Trophoblast cell (in vitro differentiated cells and primary cell): ENCODE measurements at places on chromosomes 12 and 14.

DNA sequence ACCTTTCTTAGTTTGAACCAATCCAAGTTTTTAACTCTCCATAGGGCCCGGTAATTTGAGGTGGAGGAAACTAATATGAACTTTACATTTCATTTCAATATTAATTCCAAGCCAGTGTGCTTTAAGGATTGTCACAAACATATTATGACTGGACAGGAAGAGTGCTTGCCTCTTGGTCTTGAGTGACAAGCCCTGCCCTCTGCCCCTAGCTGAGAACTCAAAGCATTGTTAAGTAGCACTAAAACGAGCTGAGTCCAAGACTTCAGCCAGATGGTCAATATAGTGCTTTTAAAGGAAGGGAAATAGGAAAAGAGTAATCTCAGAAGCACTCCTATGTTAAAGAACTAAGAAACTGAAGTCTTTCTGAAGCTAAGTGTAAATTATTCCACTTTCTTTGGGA is 17.1 kb downstream of the TRMT5 start:
- DNase-seq = no peak

GRCh38 chr12:6469092-6469491 is 1.4 kb downstream of the VAMP1 start:
- DNase-seq = no peak

- no peak for DNase-seq
Measured at GRCh38 chr12:30885321-30885720, 41.2 kb upstream of the TSPAN11 start.

GRCh38 chr14:102279688-102280348 is 25.1 kb downstream of the MOK start:
- DNase-seq = peak; percentile 87

GRCh38 chr12:67446716-67447115 is 177.6 kb downstream of the CAND1 start:
- DNase-seq = no peak

- DNase-seq = no peak
Measured at GRCh38 chr12:19646599-19646998, 207.3 kb downstream of the AEBP2 start.

DNA sequence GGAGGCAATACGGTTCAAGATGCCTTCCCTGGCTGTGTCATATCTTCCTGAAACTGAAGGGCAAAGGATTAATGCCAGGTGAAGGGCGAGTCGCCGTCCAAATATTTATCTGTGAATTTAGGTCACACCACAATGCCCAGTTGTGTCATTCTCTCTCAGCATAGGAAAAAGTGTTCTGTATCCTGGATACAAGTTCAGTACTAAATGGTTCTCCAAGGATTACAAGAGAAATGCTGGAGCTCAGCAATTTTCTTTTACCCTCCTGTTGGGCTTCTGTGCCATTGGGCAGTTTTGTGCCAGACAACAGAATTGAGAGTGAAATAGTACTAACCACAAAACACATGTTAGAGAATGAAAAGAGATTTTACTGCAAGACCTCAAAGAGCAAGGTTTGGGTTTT is 493.9 kb downstream of the EGLN3 start:
- no peak for DNase-seq

GRCh38 chr12:119096429-119097202 is 82.1 kb upstream of the HSPB8 start:
- DNase-seq = no peak

DNA sequence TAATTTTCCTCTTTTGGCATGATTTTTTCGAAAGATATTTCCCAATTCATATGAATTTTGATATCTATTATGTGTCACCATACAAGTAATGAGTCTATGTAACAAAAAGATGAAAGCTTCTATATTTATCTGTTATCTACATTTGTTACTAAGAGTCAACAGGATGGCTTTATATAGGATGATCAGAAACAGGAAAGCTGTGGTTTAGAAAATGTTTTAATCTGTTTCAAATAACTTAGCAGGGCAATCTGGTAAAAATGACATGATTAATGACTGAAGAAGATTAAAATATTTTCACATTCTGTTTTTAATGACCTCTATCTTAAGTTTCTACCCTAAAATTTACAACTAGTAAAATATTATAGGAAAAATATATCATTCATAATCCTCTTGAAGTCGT is 105.8 kb downstream of the MSRB3 start:
- DNase-seq = no peak

- DNase-seq = peak; percentile 36
Measured at GRCh38 chr12:9273276-9273675, 65.1 kb upstream of the PZP start.

DNA sequence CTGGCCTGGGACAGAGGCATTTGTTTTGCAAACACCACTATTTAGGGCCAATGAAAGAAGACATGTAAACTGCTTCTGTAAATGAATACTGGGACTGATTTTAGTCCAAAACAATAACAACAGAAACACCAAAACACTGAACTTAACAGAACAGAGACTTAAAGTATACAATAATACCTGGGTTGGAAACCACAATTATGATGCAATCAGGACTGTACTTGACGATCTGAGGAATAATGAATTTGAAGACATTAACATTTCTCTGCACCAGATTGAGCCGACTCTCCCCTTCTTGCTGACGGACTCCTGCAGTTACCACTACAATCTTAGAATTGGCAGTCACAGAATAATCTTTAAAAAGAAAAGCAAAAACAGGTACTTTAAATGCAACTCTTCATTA is 13.9 kb downstream of the LDHB start:
- DNase-seq = no peak

DNA sequence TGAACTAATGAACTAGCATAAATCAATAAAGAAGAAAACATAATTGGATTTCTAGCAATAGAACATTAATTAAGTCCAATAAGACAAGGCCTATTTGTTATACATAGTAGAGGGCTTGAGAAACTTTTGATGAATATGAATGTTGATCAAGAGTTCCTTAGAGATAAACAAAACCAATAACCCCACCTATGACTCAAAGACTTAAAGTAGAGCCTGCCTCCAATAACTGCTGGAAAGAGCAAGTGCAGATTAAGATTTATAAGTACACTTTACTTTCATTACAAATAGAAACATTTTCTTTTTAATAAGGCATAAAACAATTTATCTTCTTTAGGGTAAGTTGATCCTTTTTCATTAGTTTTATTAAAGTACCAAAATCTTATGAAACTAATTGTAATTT is 185.7 kb downstream of the SRGAP1 start:
- no peak for DNase-seq

DNA sequence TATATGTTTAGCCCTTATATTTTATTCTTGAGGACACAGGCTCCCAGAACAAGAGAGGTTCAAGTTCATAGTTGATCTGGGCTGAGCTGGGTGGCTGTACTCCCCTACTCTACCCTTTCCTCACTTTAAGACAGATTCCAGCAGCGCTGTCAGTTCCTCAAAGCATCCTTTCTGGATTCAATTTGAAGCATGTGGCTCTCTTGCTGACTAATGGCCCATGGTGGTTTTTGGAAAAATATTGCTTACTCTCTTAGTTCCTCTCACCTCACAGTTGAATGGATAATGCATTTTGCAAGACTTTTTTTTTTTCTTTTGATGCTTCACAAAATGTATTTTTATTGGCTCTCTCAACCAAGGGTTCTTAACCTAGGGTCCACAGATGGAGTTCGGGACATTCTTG is 4.1 kb downstream of the PELI2 start:
- no peak for DNase-seq

GRCh38 chr12:116640281-116640680 is 81.1 kb downstream of the MAP1LC3B2 start:
- DNase-seq = no peak

DNA sequence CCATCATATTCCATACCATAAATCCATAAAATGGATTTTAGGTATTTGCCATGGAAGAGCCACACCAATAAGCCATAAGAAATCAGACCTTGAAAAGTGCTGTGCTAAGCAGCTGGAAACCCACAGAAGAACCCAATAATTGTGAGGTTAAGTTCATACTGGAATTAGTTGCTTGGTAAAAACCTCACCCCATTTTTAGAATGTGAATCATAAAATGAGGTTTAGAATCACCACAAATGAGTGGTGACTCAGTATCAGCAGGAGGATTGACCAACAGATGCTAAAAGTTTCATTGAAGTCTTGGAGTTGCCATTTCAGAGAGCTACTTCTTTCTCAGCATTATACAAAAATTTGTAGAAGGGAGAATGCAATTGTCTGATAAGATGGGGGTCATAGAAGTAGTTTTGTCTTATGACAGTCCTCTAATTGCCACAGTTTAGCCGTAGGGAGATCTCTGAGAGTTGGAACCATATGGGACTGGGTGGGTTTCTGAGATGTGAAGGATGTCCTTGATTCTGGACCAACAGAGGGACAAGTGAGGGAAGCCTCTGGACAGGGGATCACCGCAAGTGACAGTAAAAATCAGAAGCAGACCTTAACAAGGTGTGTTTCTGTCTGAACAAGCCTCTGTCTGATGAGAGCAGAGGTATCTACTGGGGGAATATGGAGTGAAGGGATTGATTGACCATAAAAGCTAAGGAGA is 1.4 kb upstream of the STON2 start:
- peak; percentile 69 for DNase-seq

DNA sequence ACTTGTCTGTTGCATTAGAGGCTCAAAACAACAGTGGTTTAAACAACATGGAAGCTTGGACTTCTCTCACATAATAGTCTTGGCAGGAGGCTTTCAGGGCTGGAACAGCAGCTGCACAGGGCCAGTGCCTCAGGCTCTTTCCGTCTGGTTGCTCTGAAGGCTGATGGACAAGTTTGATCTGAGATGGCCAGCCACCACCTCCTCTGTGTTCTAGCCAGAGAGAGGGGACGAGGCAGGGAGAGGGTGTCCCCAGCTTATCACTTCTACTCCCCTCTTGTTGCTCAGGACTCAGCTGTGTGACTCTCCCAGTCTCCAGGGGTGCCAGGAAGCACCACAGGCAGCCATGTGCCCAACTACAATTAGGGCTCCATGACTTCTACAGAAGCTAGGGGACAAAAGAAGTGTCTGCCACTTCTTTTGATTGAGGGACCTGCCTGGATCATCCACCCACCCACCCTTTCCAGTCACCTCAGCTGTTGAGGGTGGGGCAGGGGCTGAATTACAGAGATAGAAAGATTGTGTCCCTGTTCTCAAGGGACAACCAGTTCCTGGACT is 46.6 kb downstream of the SMIM41 start:
- no peak for DNase-seq
